ENCODE measurements at places on chromosomes 3 and 15.

GRCh38 chr3:133742351-133743091 lies 3.7 kb upstream of the TF start:
- no peak for DNase-seq

- no peak for DNase-seq
Measured at GRCh38 chr15:47349179-47349578, 368.1 kb upstream of the SEMA6D start.

DNA sequence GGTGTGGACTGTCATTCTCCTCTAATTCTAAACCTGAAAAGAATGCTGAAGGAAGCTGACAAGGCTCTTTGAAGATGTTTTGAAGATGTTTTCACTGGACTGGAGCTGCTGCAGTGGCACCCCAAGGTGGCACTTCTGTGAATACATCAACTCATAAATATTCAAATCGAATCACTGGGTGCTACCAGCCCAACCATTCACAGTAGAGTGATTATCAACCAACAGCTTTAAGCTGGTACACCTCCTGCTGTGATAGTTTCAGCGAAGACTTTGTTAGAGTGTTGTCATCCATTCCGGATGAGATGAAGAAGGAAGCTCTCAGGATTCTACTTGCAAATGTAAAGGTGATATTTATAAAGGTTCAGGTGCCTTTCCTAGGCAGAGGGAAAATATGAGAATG lies 106.6 kb downstream of the LSAMP start:
- no peak for DNase-seq

- DNase-seq = no peak
Measured at GRCh38 chr3:195727606-195728195, 6.9 kb downstream of the MUC20 start.

DNA sequence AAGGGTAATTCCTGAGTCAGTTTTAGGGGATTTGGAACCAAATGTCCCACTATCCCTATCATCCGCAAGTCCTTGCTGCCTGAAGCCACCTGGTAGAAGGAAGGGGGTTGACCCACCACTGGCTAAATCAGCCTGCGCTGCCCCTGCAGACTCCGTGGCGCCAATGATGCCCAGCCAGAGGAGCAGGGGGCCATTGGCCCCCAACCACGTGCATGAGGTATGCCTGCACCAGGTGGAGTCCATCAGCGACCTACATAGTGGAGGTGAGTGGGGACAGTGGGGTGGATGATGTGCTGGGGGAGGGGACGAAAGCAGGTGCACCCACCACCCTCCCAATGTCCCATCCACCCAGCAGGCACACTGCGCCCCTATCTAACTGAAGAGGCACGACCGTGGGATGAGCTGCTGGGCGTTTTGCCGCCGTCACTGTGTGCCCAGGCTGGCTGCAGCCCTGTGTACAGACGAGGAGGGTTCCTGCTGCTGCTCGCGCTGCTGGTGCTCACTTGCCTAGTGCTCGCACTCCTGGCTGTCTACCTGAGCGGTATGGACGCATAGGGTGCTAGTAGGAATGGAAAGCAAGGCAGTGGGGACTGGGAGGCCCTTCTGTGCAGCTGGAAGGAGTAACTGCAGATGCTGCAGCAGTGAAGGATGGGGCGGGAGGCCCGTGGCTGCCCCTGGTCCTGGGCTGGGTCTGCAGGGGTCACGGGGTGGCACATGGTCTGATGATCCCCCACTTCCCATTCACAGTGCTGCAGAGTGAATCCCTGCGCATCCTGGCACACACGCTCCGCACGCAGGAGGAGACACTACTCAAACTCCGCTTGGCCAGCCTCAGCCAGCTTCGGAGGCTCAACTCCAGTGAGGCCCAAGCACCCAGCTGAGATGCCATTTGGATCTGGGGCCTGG lies 5.7 kb downstream of the IFRD2 start:
- no peak for DNase-seq

DNA sequence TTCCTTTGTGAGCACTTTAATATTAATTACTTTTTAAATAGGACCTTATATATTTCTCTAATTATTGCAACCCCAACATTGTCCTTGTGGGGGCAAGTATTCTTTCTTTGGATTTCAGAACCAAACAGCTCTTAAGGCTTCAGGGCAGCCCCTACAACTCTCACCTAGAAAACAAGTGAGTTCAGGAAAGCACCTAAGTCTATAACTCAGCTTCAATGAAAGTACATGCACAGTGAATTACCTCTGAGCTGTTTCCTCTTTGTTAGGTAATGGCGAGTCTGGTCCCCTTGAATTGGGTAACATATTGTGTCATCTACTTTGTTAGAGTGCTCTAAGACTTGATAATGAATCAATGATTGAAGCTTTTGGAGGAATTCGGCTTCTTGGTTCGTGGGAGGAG lies 545.7 kb downstream of the NLGN1 start:
- DNase-seq = no peak

- no peak for DNase-seq
Measured at GRCh38 chr3:111568911-111569310, 26.2 kb downstream of the ZBED2 start.

DNA sequence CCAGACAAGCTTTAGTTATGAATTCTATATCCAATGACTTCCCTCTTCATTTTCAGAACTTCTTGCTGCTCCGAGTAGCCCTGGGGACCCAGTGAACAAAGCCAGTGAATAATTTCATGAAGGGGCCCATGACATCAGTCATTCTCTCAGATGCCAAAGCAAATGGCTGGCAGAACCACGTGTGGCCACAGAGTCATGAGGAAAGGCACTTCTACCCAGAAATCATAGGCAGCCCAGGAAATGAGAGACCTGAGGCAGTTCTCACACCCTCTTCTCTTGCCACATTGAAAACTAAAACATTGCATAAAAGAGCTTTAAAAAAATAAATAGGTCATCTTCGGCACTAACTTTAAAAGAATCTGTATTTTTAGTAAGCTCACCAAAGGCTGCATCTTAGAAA lies 4.3 kb upstream of the UACA start:
- no peak for DNase-seq

DNA sequence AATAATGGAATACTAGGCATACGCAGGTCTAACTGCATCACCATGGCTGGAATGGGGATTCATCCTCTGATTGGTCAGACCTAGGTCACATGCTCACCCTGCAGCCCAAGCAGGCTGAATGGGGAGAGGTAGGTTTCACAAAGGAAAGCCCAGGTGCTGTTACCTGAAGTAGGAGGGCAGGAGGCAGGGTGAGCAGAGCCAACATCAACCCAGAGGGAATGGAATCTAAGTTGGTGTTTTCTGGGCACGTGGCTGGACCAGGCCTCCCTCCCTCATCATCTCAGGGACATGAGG lies 6.7 kb upstream of the H1-8 start:
- DNase-seq = no peak

- DNase-seq = no peak
Measured at GRCh38 chr15:57698243-57698642, 8.3 kb upstream of the POLR2M start.

DNA sequence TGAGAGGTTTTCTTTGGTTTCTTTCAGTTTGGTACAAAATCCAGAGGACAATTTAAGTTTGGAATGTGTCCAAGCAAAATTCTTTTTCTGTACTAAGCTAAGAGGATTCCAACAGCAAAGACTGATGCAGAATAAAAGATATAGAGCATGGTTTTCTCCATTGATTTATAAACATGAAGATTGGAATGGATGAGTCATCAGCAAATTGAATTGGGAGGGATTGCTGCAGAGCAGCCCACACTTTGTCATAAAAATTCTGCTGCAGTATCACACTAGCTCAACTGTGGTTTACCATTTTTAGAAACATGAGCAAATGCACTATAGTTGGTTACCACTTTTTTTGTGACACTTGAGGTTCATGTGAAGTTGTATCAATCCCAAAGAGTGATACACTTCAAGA lies 16.1 kb upstream of the LARP6 start:
- no peak for DNase-seq
